ENCODE measurements at places on chromosomes 4 and X.

DNA sequence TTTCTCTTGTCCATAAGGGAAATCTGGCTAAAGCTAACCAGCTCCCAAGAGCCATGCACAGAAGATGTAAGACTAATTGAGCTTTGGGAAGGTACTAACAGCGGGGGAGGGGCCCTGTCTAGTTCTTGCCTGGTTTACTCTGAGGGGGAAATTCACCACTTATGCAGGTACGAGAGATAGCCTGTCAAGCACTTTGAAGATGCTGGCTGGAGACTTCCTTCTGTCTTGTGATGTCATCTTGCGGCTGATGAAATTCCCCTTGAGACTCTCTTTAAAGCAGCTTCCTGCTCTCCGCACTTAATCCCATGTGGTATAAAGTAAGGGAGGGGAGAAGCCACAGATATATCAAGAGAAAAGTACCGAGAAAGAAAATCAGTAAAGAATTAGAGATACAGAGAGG, 345.3 kb downstream of the MAPK10 start:
- H3K27me3 ChIP-seq: no peaks in the 10 kb centered on the region
- DNase-seq: no peak
- H3K27ac ChIP-seq: no peak overlapping the region
- no peaks in the 10 kb centered on the region for H3K36me3 ChIP-seq
- no peak overlapping the region for H3K4me3 ChIP-seq
- H3K4me1 ChIP-seq: no peaks in the 10 kb centered on the region

- H3K4me1 ChIP-seq: no peaks in the 10 kb centered on the region
- H3K4me3 ChIP-seq: no peak overlapping the region
- no peak overlapping the region for H3K27ac ChIP-seq
- no peaks in the 10 kb centered on the region for H3K27me3 ChIP-seq
These were observed 153.5 kb downstream of the KCNIP4 start for GRCh38 chr4:21795091-21795490.

- DNase-seq: no peak
- H3K27me3 ChIP-seq: no peaks in the 10 kb centered on the region
- H3K4me1 ChIP-seq: no peaks in the 10 kb centered on the region
- H3K27ac ChIP-seq: no peak overlapping the region
- H3K4me3 ChIP-seq: no peak overlapping the region
These were observed 43.1 kb downstream of the SRPX2 start for GRCh38 chrX:100687128-100687527.

GRCh38 chr4:26074712-26075430, 160.9 kb downstream of the SMIM20 start:
- no peak overlapping the region for H3K4me3 ChIP-seq
- H3K27me3 ChIP-seq: no peaks in the 10 kb centered on the region
- H3K36me3 ChIP-seq: no peaks in the 10 kb centered on the region
- DNase-seq: no peak

DNA sequence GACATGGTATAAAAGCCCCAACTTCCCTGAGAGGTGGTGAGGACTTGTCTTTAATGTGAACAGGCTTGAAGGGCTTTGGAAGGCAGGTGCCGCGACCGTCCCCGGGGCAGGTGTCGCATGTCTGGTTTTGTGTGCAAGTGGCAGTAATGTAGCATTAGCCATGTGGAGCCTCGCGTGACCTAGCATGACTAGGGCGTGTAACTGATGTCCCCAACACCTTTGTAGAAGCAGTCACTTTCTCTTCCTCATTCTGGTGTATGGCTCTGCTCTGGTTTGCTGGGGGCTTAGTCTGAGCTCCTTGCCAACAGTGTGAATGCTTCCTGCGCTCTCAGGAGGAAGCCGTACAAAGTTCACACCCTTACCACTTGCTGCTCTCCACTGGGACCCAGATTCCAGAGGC, 145.7 kb downstream of the AMMECR1 start:
- H3K27me3 ChIP-seq: no peaks in the 10 kb centered on the region
- H3K4me1 ChIP-seq: no peaks in the 10 kb centered on the region
- H3K4me3 ChIP-seq: no peak overlapping the region
- no peak overlapping the region for H3K27ac ChIP-seq
- DNase-seq: no peak

GRCh38 chr4:87235020-87235671, 14.7 kb upstream of the KLHL8 start:
- H3K27me3 ChIP-seq: no peaks in the 10 kb centered on the region
- H3K36me3 ChIP-seq: no peaks in the 10 kb centered on the region
- H3K4me1 ChIP-seq: peaks cover 10% of the 10 kb centered on the region
- H3K4me3 ChIP-seq: peak overlapping the region; percentile 37
- no peak overlapping the region for H3K27ac ChIP-seq

DNA sequence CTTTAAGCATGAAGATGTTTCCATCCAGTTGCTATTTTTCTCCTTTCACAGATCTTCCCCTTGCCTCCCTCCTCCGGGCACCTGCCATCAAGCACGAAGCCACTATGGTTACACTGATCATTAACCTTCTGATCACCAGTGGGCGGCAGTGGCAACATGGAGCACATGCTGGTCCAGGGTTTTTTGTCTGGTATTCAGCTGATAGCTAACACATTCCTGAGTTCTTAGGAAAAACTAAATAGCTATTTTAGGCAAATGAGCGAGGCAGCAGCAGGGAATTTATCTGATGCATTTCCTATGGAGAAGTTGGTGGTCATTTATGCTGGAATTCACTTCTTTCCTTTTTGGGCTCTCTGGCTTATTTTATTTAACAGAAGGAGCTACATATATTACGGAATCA, 22.9 kb downstream of the SHISA3 start:
- no peaks in the 10 kb centered on the region for H3K27me3 ChIP-seq
- no peak for DNase-seq
- H3K4me3 ChIP-seq: no peak overlapping the region
- H3K27ac ChIP-seq: no peak overlapping the region
- peaks cover 12% of the 10 kb centered on the region for H3K36me3 ChIP-seq
- H3K4me1 ChIP-seq: no peaks in the 10 kb centered on the region

- H3K27me3 ChIP-seq: no peaks in the 10 kb centered on the region
- no peak overlapping the region for H3K4me3 ChIP-seq
- no peak overlapping the region for H3K27ac ChIP-seq
- no peaks in the 10 kb centered on the region for H3K36me3 ChIP-seq
- peaks cover 7% of the 10 kb centered on the region for H3K4me1 ChIP-seq
- no peak for DNase-seq
These were observed 65.5 kb upstream of the TRIM2 start for GRCh38 chr4:153138736-153139135.

GRCh38 chr4:172858731-172859230, 309.8 kb upstream of the GALNT7 start:
- no peak overlapping the region for H3K27ac ChIP-seq
- no peak for DNase-seq
- no peaks in the 10 kb centered on the region for H3K4me1 ChIP-seq
- no peak overlapping the region for H3K4me3 ChIP-seq
- no peaks in the 10 kb centered on the region for H3K27me3 ChIP-seq

DNA sequence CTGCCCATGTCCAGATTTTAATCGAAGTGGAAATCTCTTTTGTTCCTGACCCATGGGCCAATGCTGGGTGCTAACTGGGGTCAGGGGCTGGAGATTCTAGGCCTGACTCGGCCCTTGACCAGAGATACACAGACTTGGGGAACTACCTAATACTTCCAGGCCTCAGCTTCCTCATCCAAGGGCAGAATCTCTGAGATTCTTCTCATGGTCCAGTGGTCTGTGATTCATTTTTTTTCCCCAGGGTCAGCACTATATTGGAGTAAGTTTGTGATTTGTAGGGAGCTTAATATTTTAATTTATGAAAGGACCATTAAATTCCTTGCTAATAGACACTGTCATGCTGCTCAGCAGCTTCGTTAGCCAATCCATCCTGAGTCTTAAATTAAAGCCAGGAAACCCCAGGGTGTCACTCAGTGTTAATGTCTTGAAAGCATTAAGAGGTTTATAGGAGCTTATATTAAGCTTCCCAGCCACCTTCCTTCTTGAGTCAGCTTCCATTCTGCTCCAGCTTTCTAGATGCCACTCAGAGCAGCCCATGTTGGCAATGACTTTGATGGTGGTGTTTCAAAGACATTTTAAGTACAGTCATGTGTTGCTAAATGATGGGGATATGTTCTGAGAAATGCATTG, 27.0 kb upstream of the PROM1 start:
- H3K4me3 ChIP-seq: no peak overlapping the region
- H3K4me1 ChIP-seq: no peaks in the 10 kb centered on the region
- H3K27ac ChIP-seq: no peak overlapping the region
- no peaks in the 10 kb centered on the region for H3K36me3 ChIP-seq
- no peaks in the 10 kb centered on the region for H3K27me3 ChIP-seq

- no peak overlapping the region for H3K27ac ChIP-seq
- no peak for DNase-seq
- no peaks in the 10 kb centered on the region for H3K36me3 ChIP-seq
- H3K4me1 ChIP-seq: no peaks in the 10 kb centered on the region
These were observed 102.7 kb downstream of the GRID2 start for GRCh38 chr4:92406488-92406887.

- H3K36me3 ChIP-seq: no peaks in the 10 kb centered on the region
- H3K27ac ChIP-seq: no peak overlapping the region
- H3K4me1 ChIP-seq: no peaks in the 10 kb centered on the region
- H3K4me3 ChIP-seq: no peak overlapping the region
- no peak for DNase-seq
- no peaks in the 10 kb centered on the region for H3K27me3 ChIP-seq
These were observed 61.9 kb upstream of the FAM47B start for GRCh38 chrX:34880656-34881055.

DNA sequence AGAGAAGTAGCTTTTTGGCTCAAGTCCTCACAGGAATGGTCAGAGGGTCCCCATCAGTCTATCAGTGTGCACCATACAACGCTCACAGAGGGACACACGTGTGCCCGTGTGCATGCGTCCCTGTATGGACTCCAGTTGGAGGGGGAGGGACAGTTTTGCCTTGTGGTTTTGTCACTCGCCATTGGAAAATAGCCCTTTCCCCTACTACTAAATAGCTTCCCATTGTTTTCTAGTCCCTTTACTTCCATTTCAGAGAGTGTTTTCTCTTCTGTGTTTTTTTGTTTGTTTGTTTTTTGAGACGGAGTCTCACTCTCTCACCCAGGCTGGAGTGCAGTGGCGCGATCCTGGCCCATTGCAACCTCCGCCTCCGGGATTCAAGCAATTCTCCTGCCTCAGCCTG, 34.9 kb downstream of the WDR13 start:
- H3K36me3 ChIP-seq: no peaks in the 10 kb centered on the region
- H3K27ac ChIP-seq: no peak overlapping the region
- no peaks in the 10 kb centered on the region for H3K27me3 ChIP-seq
- no peak for DNase-seq

DNA sequence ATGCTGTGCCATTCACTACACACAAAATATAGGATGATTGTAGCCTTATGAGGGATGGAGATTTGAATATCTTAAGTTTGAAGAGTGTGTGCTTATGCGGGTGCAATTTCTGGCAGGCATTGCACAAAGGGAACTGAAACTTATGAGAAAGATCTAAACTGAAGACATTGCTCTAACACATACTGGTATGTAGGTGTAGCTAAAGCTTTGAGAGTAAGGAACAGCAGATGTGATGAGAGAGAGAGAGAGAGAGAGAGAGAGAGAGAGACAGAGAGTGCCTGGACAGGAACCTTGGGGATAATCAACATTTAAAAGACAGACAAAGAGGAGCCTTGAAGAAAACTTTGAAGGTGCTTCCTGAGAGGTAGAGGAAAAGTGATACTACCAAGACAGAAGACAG, 379.7 kb downstream of the SPRY1 start:
- no peak for DNase-seq
- no peak overlapping the region for H3K27ac ChIP-seq
- H3K4me3 ChIP-seq: no peak overlapping the region
- H3K27me3 ChIP-seq: no peaks in the 10 kb centered on the region
- no peaks in the 10 kb centered on the region for H3K36me3 ChIP-seq

- H3K27ac ChIP-seq: no peak overlapping the region
- H3K36me3 ChIP-seq: no peaks in the 10 kb centered on the region
- no peaks in the 10 kb centered on the region for H3K4me1 ChIP-seq
- no peak for DNase-seq
These were observed 124.4 kb downstream of the TBX22 start for GRCh38 chrX:80138938-80139337.

DNA sequence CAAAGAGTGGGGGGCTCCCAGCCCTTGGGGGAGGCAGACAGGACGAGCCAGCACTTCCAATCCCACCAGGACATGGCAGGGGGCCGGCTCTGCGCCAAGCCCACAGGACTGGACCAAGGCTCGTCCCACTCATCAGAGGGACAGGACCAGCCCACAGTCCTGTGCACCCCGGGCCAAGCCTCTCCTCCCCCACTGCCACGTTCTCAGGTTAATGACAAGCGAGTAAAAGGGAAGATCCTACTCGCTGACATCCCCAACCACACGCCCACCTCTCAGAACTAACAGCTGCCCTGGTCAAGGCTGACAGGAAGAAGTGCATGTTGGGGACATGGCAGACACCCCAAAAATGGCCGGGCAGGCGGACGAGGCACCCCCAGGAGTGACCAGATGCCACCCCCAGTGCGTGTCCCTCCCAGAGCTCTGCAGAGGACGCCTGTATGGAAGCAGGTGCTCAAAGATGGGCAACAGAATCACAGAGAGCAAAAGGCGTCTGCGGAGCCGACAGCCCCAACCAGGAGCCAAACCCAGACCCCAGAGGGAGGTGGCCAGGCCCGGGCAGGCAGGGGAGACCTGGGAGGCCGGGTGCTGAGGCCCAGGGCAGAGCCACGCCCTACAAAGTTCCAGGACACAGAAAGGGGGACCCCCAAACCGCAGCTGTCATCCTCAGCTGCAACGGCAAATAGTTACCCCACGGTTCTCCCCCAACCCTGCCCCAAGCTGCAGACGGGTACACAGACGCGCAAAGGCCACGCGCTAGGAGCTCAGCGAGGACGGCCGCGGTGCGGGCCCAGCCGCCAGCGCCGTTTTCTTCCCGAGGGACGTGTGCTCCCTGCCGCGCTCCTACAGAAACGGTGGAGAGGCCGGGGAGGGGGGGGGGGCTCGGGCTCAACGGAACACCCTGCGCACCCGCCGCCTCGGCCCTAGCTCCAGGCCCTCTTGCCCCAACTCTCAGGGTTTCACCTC, 1.7 kb downstream of the CTBP1 start:
- peak overlapping the region; percentile 98 for H3K4me3 ChIP-seq
- DNase-seq: no peak
- peaks cover 11% of the 10 kb centered on the region for H3K36me3 ChIP-seq
- H3K27me3 ChIP-seq: no peaks in the 10 kb centered on the region
- H3K4me1 ChIP-seq: peaks cover 44% of the 10 kb centered on the region

GRCh38 chr4:185965426-185966384, 103.3 kb upstream of the TLR3 start:
- H3K36me3 ChIP-seq: no peaks in the 10 kb centered on the region
- peak; percentile 7 for DNase-seq
- H3K27ac ChIP-seq: no peak overlapping the region
- no peaks in the 10 kb centered on the region for H3K27me3 ChIP-seq
- no peaks in the 10 kb centered on the region for H3K4me1 ChIP-seq

- no peak overlapping the region for H3K4me3 ChIP-seq
- peak; percentile 25 for DNase-seq
- H3K27ac ChIP-seq: no peak overlapping the region
- H3K27me3 ChIP-seq: no peaks in the 10 kb centered on the region
These were observed 9.5 kb upstream of the KLKB1 start for GRCh38 chr4:186217733-186218293.
